SK-MEL-5 (cell line): ENCODE measurements at places on chromosomes 16 and 17. TPM values are rescaled to one million over a fixed set of nuclear protein-coding genes. Genes with fewer than 3 reads are reported as not detected.

- DNase-seq: no peak
Observed at GRCh38 chr16:86914876-86915717, 336.7 kb downstream of the FOXL1 start.

GRCh38 chr17:68019675-68020408 lies 15.7 kb upstream of the KPNA2 start:
- DNase-seq: peak; percentile 99

Gene CHAD
- total RNA-seq: not detected in 2 replicates

GRCh38 chr17:5630434-5630833 lies 46.1 kb upstream of the NLRP1 start:
- DNase-seq: no peak

Gene C16orf46
- total RNA-seq: 0.11 and 0.82 TPM in 2 replicates

- no peak for DNase-seq
Observed at GRCh38 chr17:48456589-48456988, 26.6 kb upstream of the SKAP1 start.

DNA sequence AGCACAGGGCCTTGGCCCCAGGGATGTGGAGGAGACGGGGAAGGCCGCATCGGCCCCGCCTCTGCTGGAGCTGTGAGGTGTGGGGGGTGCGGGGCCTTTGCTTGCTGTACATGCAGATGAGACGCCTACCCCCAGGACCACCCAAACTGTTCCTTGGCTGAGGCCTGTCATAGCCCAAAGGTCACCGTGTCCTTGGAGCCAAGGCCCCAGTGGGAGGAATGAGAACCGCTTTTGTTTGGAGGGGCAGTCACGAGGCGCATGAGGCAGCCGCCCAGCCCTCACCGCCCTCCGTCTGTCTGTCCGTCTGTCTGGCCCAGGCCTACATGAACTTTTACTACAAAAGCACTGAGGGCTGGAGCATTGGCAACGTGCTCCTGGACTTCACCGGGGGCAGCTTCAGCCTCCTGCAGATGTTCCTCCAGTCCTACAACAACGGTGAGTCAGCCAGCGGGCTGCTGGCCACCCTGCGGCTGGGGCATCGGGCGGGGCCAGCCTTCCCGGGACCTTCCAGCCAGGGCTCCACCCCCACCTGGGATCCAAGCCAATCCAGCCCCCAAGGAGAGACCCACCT lies 8.8 kb downstream of the TAX1BP3 start:
- peak; percentile 53 for DNase-seq

DNA sequence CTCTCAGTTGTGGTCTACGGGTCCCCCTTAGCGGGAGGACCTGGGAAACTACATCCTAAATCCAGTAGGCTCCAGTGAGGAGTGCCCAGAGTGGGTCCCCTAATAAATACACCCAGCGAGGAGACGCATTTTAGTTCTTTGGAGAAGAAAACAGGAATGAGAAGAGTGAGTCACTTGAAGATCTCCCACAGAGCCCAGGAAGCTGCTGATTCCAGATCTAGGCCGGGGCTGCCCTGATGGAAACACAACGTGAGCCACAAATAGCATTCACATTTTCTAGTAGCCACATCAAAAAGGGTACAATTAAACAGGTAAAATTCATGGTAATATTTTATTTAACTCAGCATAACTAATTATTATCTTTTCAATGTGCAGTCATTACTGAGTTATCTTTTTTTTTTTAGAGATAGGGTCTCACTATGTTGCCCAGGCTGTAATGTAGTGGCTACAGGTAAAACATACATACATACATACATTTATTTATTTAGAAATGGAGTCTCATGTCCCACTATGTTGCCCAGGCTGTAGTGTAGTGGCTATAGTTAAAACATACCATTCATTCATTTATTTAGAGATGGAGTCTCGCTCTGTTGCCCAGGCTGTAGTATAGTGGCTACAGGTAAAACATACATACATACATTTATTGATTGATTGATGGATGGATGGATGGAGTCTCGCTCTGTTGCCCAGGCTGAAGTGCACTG lies 21.5 kb downstream of the FBXO31 start:
- no peak for DNase-seq

DNA sequence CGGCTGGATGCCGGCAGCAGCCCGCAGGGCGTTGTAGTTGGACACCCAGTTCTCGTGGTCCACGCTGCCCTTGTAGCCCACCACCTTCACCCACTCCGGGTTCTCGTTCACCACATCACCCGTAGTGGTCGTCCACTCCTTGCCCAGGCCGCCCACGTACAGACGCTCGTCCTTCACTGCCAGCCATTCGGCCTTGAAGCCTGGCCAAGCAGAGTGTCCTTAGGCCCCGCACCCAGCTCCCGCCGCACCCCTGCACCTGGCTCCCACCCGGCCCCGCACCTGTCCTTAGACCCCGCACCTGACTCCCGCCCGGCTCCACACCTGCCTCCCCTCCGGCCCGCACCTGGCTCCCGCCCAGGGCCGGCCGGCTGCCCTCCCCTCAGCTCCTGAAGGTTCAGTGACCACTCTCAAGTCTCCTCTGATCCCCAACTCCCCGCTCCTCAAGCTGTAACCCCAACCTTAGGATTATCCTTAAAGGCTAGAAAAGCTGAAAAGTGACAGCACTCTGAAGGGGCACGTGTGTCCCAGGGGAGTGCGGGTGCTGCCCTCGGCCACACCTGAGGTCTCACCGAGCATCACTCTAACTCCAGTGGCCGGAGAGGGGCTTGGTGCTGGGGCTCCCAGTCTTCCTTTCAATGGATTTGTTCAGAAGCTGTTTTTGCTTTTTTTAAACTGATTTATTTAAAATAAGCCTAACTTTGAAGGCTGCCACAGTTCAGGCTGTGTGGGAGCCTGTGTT lies 14.4 kb downstream of the CANT1 start:
- no peak for DNase-seq

Gene KRTAP9-8
- total RNA-seq: not detected in 2 replicates

Gene NXPH3
- total RNA-seq: 0.26 and 0.35 TPM in 2 replicates

- DNase-seq: no peak
Observed at GRCh38 chr16:48064971-48065370, 90.8 kb downstream of the ABCC12 start.

DNA sequence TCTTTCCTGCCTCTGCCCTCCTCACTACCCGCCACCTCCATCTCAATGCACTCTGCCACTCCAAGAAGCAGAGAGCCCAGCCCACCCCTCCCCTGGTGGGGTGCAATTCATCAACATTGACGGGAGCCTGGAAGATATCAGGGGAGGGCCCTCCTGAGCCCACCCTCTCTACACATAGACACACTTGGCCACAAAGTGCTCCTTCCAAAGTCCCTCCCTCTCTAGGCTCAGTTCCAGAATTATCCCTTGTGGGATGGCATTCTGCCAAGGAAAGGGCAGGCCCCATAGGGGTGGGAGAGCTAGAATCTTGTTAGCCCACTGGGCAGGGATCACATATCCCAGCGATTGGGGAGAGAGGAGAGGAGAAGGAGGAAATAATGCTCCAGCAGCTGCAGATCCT lies 66.2 kb downstream of the TMEM132E start:
- no peak for DNase-seq

DNA sequence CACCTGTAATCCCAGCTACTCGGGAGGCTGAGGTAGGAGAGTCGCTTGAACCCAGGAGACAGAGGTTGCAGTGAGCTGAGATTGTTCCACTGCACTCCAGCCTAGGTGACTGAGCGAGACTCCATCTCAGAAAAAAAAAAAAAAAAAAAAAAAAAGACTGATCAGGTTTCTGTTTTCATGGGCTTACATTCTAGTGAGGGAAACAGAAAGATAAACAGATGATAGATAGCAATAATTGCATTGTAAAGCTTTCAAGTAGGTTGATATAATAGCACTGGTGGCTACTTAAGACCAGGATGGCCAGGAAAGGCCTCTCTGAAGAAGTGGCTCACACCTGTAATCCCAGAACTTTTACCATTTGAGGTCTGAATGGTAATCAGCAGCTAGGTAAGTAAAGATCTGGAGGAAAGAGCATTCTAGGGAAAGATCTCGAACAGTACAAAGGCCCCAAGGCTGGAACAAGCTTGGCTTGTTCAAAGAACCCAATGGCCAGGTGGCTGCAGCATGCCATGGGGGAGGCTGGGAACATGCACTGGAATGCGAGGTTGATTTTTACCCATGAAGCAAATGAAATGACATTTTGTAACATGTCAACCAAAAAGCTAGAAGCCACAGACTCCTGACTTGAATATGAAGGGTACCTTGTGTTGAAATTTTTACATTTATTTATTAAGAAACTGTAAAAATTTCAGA lies 108.3 kb upstream of the DHX40 start:
- DNase-seq: no peak
